K562 (cell line): ENCODE measurements at places on chromosomes 13 and 19. TPM values are rescaled to one million over a fixed set of nuclear protein-coding genes. Genes with fewer than 3 reads are reported as not detected.

DNA sequence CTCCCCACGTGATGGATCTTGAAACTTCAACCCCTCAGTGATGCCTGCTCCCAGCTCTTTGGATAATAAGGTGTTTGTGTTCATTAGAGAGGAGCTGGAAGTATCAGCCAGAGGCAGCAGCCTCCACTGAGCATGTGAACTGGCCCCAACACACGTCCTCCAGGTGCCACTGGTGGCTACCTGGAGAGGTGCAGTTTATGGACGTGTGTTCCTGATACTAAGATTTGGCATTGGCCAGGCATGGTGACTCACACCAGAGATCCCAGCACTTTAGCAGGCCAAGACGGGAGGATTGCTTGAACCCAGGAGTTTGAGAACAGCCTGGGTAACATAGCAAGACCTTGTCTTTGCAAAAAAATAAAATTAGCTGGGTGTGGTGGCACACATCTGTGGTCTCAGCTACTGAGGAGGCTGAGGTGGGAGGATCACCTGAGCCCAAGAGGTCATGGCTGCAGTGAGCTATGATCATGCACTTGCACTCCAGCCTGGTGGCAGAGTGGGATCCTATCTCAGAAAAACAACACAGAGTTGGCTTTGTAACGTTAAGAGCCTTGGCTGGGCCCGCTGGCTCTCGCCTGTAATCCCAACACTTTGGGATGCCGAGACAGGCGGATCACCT is 34.4 kb downstream of the SLC25A42 start:
- H3K27ac ChIP-seq: no peak overlapping the region
- H3K4me1 ChIP-seq: peaks cover 18% of the 10 kb centered on the region
- no peaks in the 10 kb centered on the region for H3K27me3 ChIP-seq

DNA sequence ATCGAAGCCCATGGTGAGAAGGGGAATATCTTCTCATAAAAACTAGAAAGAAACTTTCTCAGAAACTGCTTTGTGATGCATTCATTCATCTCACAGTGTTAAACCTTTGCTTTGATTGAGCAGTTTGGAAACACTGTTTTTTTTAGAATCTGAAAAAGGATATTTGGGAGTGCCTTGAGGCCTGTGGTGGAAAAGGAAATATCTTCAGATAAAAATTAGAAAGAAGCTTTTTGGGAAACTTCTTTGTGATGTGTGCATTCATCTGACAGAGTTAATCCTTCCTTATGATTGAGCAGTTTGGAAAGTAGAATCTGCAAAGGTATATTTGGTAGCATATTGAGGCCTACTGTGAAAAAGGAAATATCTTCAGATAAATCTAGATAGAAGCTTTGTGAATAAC is 1594.9 kb downstream of the UQCRFS1 start:
- H3K4me1 ChIP-seq: no peaks in the 10 kb centered on the region
- no peak overlapping the region for H3K4me3 ChIP-seq
- DNase-seq: no peak
- H3K27ac ChIP-seq: no peak overlapping the region
- H3K27me3 ChIP-seq: no peaks in the 10 kb centered on the region

DNA sequence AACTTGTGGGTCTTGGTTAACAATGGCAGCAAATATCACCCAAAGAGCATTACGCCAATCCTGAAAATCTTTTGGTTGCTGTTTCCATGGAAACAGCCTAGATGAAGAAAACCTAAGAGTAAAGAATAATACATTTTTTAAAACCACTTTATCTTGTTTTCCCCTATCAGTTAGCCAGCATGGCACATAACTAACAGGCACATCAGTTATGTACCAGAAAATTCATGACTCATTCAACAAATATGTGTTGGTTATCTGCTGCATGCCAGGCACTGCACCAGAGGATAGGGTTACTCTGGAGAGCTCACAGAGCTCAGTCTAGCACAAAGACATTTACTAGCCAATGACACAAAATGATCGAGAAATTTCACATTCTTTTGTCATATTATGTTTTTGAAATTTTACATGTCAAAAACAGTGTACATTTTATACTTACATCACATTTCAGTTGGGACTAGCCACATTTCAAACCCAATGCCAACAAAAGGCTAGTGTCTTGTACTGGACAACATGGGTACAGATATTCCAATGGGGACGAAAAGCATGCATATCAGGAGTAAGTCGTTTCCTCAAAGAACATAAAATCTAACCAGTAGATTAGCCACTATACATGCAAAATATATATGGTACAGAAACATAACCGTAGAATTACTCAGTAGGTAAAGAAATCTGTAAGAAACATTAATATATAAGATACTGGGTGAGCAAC is 20.3 kb downstream of the LNX2 start:
- H3K4me1 ChIP-seq: peaks cover 25% of the 10 kb centered on the region
- no peak overlapping the region for H3K4me3 ChIP-seq
- H3K36me3 ChIP-seq: no peaks in the 10 kb centered on the region
- H3K27ac ChIP-seq: no peak overlapping the region
- DNase-seq: peak; percentile 10

DNA sequence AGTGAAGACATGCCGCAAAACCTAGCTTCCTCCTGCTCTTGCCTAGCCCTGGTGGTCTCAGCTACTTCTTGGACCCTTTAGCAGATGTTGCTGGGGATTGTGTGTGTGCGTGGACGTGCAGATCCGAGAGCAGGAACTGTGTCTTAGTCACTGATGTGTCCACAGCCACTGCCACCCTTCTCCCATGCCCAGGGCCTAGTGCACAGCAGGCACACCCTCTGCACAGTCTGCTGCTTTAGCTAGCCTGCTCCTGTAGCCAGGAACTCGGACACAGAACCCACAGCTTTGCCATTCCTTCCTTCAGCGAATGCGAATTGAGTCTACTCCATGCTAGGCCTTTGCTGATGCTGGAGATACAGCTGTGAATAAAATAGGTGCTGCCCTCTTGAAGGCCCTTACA is 2.3 kb downstream of the CLPTM1 start:
- peaks cover 16% of the 10 kb centered on the region; the same call in 2 of the 3 replicates for H3K4me1 ChIP-seq
- H3K27ac ChIP-seq: peak overlapping the region; percentile 12; the same call in 1 of the 3 replicates
- no peak overlapping the region for H3K4me3 ChIP-seq
- DNase-seq: no peak
- H3K27me3 ChIP-seq: no peaks in the 10 kb centered on the region
- H3K36me3 ChIP-seq: peaks cover 47% of the 10 kb centered on the region; the same call in 2 of the 3 replicates

- H3K27me3 ChIP-seq: no peaks in the 10 kb centered on the region
- no peaks in the 10 kb centered on the region for H3K4me1 ChIP-seq
- DNase-seq: no peak
- H3K27ac ChIP-seq: no peak overlapping the region
- no peaks in the 10 kb centered on the region for H3K36me3 ChIP-seq
- no peak overlapping the region for H3K4me3 ChIP-seq
Measured at GRCh38 chr13:64680739-64681138, 2549.4 kb downstream of the PCDH9 start.

DNA sequence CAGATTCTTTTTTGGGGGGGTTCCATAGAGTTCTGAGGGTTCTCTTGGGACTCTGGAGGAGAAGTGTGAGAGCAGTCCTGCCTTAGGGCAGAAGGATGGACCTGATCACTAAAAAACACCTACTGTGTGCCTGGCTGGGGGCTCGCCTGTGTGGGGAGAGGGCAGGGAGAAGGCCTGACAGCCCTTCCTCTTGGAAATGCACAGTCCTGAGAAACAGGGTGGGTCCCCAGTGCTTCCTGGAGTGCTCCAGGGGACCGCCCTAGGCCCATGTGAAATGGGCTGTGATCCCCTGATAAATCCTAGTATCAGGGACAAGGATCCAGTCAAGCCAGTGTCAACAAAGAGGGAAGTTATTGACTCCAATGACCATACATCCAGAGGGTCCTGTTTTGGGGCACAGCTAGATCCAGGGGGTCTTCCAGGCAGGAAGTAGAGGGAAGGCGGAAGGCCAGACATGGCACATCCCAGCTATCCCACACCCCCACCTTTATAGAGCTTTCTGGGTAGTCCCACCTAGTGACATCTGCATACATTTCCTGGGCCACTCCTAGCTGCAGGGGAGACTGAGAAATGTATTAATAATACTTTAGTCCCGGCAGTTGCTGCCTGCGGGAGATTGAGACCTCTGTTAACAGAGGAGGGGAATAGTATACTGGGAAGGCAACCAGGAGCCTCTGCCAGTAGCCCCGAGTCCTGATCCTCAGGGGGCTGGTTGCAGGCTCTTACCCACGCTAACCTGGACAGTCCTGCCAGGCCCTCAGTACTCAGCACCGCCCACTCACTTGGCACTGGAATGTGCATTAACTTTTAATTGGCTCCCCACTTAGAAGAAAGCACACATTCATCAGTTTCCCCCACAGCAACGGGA is 13.7 kb downstream of the BCKDHA start:
- no peaks in the 10 kb centered on the region for H3K27me3 ChIP-seq
- peaks cover 30% of the 10 kb centered on the region; the same call in 1 of the 3 replicates for H3K36me3 ChIP-seq
- no peak overlapping the region for H3K27ac ChIP-seq

DNA sequence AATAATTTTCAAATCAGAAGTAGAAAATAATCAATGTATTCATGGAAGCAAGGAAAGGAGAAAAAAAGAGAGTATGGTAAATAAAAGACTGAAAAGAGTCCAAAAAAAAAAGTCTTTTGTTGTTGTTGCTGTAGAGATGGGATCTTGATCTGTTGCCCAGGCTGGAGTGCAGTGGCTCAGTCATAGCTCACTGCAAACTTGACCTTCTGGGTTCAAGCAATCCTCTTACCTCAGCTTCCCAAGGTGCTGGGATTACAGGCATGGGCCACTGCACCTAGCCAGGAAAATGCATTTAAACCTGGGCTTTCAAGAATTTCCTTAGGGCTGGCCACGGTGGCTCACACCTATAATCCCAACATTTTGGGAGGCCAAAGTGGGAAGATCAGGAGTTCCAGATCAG is 7.0 kb upstream of the MAP3K10 start:
- H3K4me3 ChIP-seq: no peak overlapping the region
- no peaks in the 10 kb centered on the region for H3K36me3 ChIP-seq
- no peaks in the 10 kb centered on the region for H3K4me1 ChIP-seq
- DNase-seq: no peak

Gene ZNF230
- polyA plus RNA-seq: 2.3 and 3.1 TPM in 2 replicates

Gene PDE4A
- polyA plus RNA-seq: 14.2 and 14.3 TPM in 2 replicates
